Aorta (tissue), 5 donors: ENCODE measurements at places on chromosomes 1 and 21. TPM values are rescaled to one million over a fixed set of nuclear protein-coding genes. Genes with fewer than 3 reads are reported as not detected.

GPR61 gene
- not detected for total RNA-seq

MYCL gene
- 0.45 TPM for total RNA-seq

PRAMEF9 gene
- total RNA-seq, result not detected

HES3 gene
- not detected for total RNA-seq

FMO2 gene
- total RNA-seq, result 213 TPM

APH1A gene
- total RNA-seq, result 82.9 TPM

FAM163A gene
- total RNA-seq, result not detected
